ENCODE measurements at places on chromosomes 6 and 20.

- DNase-seq, result no peak
Observed at GRCh38 chr20:40481743-40482458, 207.1 kb downstream of the MAFB start.

DNA sequence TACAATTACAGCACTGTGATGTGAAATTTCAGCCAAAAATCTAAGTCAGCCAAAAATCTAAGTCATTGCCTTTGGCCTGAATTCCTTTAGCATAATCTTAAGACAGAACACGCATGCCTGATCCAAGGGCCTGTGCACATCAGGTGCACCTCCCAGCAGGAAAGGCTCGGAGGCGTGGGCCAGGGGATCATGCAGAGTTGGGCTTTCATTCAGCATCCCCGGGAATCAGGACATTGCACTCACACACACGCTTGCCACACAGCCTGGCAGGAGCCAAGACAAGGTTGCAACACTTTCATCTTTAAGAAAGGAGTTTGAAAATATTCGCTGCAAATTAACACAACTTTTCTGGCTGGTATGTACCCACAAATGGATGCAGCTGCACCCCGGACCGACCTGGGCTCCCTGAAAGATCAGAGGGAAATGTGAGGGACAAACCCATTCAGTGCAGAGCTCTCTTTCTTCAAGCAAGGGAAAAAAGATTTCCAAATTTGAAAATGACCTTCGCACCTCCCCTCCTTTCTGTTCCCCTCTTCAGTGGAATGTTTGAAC, 48.8 kb downstream of the ERMARD start:
- DNase-seq, result no peak

GRCh38 chr20:37384683-37385174, 38.8 kb downstream of the SRC start:
- DNase-seq, result no peak

GRCh38 chr6:25942561-25943147, 12.2 kb upstream of the SLC17A2 start:
- peak; percentile 26 for DNase-seq

- no peak for DNase-seq
Observed at GRCh38 chr6:130624046-130624445, 203.2 kb upstream of the SMLR1 start.

DNA sequence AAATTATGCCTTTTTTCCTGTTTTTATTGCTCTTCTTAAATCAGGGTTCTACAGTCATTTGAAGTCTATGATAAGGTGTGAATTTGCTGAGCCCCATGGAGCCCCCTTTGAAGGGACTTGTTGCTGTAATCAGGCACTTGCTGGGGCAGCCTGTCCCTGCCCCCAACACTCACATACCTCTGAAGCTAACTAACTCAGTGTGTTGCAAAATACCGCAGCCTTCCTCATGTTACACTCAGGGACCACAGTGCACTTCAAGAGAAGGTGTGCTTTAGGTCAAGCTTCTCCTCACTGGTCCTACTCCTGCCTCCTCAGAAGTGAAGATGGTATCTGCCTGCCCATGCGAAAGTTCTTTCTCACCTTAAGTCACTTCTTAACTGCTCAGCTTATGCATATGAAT, 66.1 kb upstream of the GLP1R start:
- no peak for DNase-seq

- DNase-seq, result peak; percentile 66
Observed at GRCh38 chr6:5471637-5472398, 210.5 kb downstream of the FARS2 start.

All from SHP77 (cell line).